CD4-positive, alpha-beta T cell treated with Interleukin-15 for 1 hour (primary cell): ENCODE measurements at places on chromosomes 7 and 10.
A peak's percentile ranks its signal among the peaks of the same experiment; 100 is the strongest.

DNA sequence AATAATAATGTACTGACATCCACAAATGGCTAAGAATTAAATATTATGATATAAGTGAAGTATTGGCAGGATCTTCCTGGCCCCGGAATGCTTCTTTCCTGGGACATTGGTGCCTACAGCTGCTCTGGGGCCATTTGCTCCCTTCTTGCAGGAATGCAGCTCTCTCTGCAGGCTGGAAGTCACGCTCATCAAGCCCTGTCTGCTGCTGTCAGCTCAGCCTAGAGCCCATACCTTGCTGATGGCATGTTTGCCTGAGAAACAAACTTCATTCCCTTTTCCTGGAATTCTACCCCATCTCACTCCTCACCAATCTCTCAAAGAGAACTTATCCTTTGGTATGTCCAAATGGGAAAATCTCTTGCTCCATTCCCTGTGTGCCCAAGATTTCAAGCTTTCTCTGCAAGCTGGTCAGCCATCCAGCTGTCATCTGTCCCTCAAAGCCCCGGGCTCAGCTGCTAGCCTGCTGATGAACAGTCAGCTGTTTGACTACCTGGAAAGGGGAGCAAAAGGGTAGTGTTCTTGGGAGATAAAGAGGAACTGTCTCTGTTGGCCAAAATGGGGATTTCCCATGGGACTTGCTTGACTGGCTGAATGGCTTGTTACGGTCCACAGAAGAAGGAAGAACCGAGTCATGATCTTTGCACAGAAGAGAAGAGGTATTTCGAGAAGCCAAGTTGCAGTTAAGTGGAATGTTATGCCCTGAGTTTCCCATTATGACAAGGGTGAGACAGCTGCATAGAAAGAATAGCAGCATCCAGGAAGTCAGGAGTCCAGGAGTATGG lies 12.0 kb upstream of the RASSF4 start:
- DNase-seq, result peak; percentile 42

DNA sequence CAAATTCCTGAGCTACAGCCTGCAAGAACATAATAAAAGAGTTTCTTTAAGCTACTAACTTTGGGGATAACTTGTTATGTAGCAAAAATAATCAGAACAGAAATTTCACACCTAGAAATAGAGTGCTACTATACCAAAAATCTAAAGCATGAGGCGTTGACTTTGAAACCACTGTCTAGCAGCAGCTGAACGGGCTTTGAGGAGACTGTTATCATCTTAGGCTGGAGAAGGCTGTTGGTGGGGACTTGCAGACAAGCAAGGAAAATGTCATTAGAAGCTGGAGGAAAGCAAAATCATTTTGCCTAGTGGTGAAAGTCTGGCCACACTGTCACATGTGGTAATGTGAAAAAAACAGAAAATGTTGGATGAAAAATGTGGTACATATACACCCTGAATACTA lies 48.4 kb upstream of the ST8SIA6 start:
- DNase-seq, result no peak

DNA sequence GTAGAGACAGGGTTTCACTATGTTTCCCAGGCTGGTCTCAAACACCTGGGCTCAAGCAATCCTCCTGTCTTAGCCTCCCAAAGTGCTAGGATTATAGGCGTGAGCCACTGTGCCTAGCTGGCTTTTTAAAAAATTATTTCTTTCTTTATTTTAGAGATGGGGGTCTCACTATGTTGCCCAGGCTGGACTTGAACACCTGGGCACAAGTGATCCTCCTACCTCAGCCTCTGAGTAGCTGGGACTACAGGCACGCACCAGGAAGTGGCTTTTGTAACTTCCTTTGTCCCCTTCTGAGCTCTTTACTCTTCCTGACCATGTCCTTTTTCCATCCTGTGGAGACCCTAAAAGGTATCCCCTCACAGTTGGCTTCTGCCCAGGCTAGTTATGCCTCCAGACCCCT lies 2.1 kb upstream of the MYOZ1 start:
- DNase-seq, result no peak

DNA sequence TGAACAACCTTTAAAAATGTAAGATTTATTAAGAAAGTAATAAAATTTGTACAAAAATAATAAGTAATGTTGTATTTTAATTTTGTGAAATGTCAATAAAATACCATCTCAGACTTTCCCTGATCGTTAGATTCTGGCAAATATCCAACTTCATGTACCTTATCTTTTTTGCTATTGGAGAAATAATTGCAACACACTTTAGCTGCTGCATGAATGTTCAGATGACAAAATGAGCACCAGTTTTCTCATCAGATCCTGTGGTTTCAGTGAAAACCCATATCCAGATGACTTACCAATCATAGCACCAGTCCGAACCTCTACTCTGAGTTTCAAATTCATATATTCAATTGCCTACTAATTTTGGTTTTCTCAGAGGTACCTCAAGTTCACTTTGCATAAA lies 69.9 kb downstream of the CASD1 start:
- DNase-seq, result no peak

DNA sequence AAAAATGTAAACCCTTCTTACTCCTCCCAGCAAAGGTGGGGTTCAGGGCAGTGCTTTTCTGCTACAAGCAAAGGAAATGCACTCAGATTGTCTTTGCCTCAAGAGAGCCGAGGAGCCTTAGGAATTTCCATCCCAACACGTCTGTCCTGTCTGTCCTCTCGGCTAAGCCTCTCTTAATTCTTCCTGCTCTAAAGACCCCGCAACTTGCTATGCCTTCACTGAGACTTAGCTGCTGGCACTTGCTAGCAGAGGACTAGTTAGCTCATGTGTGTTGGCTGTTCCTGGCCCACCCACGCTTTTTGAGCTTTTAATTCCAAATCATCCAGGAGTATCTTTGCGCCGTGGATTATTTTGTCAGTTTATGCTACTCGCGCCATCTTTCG lies 481 bp upstream of the NPM3 start:
- no peak for DNase-seq

- no peak for DNase-seq
Measured at GRCh38 chr7:79787623-79788022, 334.2 kb upstream of the MAGI2 start.

DNA sequence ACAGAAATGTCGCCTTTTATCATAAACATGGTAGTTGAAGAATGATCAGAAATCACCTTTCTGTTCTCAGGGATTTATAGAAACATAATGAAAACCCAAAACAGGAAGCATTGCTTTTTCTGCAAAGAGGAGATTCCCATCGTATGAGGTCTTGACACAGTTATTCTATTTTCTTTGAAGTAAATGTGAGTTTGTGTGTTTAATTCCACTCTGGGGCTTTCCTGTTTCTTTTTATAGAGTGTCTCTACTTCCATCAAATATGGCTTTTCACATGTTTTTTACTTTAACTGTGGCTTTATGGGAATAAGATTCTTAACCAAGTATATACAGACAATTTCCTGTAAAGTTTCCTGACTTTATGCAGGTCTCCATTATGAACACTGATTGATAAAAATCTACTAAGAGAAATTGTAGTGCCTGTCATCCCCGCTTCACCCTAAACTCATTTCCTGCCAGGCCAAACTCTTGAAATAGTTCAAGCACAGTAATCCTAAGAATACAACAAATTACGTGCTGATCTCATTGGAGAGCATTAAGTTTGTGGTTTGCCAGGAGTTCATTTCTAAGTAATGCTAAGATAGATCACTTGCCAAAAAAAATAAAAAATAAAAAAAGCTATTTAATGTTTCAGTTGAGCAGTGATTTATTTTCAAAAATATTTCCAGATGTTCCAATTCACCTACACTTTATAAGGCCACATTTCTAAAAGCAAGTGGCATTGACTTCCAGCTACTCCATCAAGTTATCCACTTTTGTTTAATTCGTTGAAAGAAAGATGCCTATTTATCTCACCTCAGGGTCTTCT lies 52.2 kb upstream of the SEC61G start:
- no peak for DNase-seq

DNA sequence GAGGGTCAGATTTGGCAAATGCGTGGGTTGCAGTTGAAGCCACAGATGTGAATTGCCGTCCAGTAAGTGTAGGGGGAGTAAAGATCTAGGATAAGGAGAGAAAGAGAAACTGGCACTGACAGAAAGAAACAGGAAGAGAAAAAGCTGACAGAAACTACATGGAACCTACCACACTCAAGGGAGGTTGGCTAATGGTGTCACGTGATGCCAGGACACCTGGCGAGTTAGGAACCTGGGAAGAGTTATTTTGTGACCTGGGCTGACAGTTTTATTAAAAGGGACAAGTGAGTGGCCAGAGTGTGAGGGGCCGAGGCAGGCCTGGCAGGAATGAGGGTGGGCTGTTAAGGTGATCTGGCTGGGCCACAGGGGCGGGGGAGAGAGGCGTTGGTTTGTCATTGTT lies 188.7 kb downstream of the ADARB2 start:
- no peak for DNase-seq

- DNase-seq, result peak; percentile 46
Measured at GRCh38 chr7:102284891-102285539, 1.7 kb upstream of the SH2B2 start.

- DNase-seq, result no peak
Measured at GRCh38 chr7:36013246-36014014, 139.6 kb upstream of the EEPD1 start.

DNA sequence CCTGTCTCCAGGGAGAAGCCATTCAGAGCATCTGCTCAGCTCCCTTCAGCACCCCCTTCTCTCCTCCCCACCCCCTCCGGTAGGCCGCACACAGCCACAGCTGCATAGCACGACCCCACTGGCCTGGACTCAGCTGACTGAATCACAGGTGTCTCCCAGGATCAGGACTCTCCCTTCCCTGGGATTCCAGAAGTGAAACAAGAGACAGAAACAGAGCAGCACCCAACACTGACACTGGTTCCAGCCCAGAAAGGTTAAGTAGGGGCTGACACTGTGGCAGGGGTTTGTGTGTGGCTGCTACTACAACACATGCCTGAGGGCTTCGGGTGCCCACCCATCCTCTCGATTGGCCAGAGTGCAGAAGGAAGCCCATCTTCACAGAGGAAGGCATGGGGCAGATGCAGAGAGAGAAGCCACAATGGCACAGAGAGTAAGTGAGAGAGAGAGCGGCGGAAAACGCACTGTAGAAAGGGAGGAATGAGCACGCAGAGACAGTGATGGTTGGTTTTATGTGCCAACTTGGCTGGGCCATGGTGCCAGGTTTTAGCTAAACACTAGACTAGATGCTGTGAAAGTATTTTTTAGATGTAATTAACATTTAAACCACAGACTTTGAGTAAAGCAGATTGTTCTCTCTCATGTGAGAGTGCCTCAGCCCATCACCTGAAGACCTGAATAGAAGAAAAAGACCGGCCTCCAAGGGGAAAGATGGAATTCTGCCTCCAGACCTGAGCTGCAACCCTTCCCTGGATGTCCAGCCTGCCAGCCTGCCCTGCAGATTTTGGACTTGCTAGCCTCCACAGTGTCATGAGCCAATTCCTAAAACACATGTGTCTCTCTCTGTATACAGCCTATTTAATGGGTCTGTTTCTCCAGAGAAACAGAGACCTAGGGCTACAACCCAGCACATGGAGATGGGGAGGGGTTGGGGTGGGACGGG lies 107.5 kb downstream of the GRB10 start:
- no peak for DNase-seq

DNA sequence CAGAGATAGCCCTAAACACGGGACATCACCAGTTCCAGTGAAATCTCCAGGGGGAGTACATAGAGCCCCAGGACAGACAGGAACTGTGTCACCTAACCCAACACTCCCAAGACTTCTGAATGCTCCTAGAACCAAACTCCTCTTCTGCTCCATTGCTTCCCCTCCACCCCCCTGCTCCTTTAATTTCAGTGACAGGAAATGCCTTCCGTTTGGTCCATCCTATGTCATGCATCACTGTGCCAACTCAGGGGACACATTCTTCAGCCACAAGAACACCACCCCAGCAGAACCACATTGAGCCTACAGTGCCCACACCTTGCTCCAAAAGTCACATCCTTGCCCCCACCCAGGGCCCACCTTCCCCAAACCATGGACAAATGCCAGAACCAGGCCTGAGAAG lies 100.5 kb downstream of the KCNMA1 start:
- no peak for DNase-seq

GRCh38 chr10:33460505-33461294 lies 126.2 kb upstream of the NRP1 start:
- no peak for DNase-seq

GRCh38 chr7:115603416-115603815 lies 427.1 kb downstream of the TFEC start:
- DNase-seq, result no peak

DNA sequence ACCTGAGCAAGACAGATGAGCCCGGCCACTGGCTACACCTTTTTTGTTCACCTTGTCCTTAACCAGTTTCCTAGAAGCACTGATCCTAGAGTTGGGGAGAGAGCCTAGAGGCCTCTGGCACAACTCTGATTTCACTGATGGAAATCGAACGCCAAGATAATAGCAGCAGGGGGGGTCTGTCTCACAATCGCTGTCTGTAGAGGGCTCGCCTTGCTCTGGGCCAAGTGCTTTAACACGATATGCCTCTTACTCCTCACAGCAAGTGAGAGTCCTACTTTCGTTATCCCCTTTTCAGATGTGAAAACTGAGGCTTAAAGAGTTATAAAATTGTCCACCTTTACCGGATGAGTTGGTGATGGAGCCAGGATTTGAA lies 472 bp downstream of the RASSF4 start:
- no peak for DNase-seq

GRCh38 chr7:80095545-80095944 lies 39.1 kb upstream of the GNAI1 start:
- no peak for DNase-seq

DNA sequence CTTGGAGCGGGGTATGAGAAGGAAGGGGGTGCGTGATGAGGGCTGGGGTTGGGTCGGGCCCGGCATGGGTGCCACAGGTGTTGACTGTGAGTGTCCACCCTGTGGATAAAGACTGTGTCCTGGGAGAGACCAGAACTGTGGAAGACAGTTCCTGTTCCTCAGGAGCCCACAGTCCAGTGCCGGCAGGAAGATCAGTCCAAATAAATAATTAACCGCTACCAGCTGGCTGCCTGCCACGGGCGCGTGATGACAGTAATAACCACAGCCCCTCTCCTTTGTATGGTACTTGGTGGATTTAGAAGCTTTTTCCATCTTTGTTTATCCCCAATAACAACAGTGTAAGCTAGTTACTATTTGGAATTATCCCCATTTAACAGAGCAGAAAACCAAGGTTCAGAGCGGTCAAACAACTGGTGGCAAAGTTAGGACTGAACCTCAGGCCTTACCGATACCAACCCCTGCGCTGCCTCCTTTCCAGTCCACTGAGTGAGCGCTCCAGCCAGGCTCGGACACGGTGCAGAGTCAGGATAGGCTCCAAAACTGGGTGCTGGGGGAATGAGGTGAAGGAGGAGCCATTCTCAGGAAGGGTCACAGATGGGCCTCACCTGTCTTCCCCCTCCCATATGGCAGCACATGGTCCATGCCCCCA lies 5.1 kb downstream of the ZMIZ1 start:
- DNase-seq, result no peak

GRCh38 chr10:73950155-73950948 lies 39.4 kb downstream of the PLAU start:
- no peak for DNase-seq

DNA sequence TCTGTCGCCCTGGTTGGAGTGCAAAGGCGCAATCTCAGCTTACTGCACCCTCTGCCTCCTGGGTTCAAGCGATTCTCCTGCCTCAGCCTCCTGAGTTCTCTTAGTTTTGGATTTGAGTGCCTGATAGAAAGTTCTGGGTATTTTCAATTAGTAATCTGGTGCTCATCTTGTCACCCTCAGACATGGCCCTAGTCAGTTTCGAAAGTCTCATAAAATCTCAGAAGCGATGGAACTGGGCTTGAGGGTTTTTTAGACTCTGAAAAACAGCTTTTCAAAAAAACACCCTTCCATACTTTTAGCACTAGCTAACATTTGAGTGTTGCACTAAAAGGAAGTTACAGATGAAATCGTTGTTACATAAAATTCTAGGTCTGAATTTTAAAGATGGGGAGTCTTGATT lies 9.4 kb upstream of the PIP4K2A start:
- DNase-seq, result no peak

GRCh38 chr10:95877881-95878280 lies 29.9 kb upstream of the CC2D2B start:
- no peak for DNase-seq
